ENCODE measurements at places on chromosomes 12 and 14.

GRCh38 chr14:35386673-35387125 is 17.9 kb downstream of the NFKBIA start:
- DNase-seq, result peak; percentile 94

DNA sequence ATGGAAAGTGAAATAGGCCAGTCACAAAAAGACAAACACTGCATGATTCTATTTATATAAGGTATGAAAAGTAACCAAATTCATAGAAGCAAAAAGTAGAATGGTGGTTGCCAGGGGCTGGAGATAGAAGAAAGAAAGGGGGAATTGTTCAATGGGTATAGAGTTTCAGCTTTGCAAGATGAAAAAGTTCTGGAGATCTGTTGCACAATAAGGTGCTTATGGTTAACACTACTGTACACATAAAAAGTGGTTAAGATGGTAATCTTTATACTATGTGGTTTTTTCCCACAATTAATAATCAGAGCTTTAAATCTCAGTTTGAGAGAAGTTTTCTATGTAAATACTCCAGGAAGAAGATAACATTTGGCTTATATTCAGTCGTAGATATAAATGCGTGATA is 73.4 kb downstream of the SLC38A4 start:
- DNase-seq, result no peak

DNA sequence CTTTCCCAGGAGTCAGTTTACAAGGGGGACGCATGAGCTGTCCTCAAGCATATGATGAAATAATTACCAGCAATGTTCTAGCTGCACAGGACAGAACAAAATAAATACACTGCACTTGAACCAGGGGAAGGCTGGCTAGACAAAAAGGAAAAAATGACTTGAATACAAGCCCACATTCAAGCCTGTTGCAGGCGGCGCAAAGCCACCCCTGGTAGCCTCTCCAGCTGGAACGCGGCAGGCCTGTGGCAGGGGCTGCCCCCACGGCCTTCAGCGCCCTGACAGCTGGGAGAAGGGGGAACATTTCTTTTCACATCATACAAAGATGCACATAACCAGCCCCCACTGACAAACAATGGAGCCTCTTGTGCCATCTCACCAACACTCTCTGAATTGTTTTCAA is 57.1 kb downstream of the TRAFD1 start:
- no peak for DNase-seq

GRCh38 chr14:72808564-72808963 is 85.3 kb downstream of the DPF3 start:
- no peak for DNase-seq

DNA sequence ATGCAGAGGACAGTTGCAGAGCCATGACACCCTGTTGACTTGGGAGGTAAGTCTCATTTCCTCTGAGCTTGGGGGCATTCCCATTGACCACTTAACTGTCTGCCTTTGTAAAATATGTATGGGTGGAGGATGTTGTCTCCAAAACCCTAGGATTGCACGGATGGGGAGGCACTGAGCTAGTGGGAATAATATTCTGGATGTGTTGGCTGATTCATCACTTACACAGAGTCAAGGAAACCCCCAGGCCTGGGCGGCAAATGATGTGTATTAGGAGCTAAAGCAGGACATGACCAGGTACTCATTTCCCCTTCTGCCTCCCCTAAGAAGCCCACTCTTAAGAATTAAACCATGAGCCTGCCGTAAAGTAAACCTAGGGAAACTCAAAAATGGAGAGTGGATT is 319.4 kb downstream of the VRK1 start:
- DNase-seq, result no peak

- DNase-seq, result no peak
Observed at GRCh38 chr12:81944886-81945285, 185.7 kb upstream of the PPFIA2 start.

DNA sequence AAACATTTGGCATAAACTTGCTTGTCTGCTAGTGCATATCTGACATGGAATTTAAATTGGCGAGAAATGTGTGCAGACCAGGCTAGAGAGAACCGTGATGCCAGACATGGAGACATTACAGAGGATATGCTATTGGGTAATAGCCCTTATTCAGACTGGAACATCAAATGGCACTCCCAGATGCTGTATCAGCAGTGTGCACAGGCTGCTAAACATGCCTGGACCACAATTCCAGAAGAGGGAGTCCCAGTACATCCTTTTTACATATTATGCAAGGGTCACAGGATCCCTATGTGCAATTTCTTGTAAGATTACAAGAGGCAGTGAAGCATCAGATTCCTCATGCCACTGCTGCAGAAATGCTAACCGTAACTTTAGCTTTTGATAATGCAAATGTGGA is 354.5 kb upstream of the FOXG1 start:
- no peak for DNase-seq

DNA sequence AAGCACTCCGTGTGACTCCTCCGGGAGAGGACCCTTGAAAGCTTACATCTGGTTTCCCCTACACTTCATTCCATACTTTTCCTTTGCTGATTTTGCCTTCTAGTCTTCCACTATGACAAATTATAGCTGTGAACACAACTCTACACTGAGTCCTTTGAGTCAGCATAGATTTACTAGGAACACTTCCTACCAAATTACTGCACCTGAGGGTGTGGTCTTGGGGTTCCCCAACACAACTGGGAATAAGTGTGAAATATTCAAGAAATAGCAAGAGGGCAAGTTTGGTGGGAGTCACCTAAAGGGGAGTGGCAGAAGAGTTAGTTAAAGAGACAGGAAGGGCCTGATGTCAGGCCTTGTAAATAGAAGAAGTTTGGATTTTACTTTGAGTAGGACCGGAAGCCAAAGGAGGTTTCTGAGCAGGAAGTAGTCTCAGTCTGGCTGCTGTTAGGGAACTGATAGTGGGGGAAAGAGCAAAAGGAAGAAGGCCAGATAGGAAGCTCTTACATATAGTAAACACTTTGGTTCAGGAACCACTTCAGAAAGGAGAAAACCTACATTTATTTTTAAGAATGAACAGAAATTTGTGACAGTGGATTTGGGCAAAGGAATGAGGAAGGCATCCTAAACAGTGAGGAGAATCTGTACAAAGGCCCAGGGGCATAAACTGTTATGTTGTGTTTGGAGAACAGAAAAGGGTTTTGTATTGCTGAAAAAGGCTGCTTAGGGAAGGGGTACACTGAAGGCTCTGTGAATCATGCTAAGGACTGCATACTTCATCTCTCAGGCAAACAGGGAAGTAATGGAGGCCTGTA is 14.2 kb downstream of the SEL1L start:
- DNase-seq, result no peak

- no peak for DNase-seq
Observed at GRCh38 chr12:43540470-43540869, 11.5 kb downstream of the ADAMTS20 start.

GRCh38 chr12:24948757-24949722 is at the start of gene BCAT1:
Gene BCAT1 (minus strand): TSS chr12:24949101. CDS start chr12:24948932, 169 bp downstream.
- no peak for DNase-seq

Measured in SHP77 (cell line).